ENCODE measurements at places on chromosomes 7 and 10.

- DNase-seq, result no peak
These were observed 358.3 kb downstream of the AUTS2 start for GRCh38 chr7:69956541-69956940.

GRCh38 chr10:51363415-51363814 is 289.1 kb downstream of the PRKG1 start:
- no peak for DNase-seq

DNA sequence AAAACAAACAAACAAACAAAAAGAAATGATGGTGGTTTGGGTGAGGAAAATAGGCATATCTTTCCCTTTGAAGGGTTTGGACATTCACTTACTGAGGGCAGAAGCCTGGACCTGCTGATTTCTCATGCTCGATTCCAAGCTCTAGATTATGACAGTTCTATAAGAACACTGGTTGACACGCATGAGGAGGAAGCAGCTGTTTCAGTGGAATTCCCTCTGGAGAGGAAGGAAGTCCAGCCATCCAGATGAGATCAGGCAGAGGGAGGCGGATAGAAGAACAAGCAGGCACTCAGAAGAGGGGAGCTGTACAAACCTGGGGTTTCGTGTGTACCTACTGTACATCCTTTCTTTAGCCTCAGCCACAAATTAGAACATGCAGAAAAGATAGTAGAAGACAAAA is 691.9 kb downstream of the INHBA start:
- DNase-seq, result no peak

- no peak for DNase-seq
These were observed 332.4 kb downstream of the PTEN start for GRCh38 chr10:88195841-88196240.

DNA sequence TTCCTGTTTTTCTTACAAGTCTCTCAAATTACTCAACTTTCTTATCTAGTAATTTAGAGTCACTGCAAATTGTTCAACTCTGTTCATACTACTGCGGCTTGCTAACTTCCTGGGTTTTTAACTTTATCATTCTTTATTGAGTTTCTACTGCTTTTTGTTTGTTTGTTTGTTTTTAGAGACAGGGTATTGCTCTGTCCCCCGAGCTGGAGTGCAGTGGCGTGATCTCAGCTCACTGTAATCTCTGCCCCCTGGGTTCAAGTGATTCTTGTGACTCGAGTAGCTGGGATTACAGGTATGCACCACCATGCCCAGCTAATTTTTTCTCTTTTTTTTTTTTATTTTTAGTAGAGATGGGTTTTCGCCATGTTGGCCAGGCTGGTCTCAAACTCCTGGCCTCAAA is 182.9 kb downstream of the TSPAN12 start:
- no peak for DNase-seq

DNA sequence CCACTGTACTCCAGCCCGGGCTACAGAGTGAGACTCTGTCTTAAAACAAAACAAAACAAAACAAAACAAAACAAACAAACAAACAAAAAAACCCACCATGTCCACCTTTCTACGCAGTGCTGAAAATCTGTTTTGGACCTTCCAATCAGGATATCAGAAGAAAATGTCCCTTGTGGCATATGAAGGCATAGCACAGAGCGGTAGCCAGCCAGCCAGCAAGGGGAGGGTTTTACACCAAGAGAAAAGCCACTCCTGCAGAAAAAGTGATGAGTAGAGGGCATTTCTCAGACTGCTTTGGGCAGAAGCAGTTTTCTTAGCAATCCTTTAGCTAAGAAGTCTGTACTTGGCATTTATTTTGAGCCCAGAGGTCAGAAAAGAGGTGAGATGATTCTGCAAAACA is 612.2 kb downstream of the TYW1 start:
- no peak for DNase-seq

GRCh38 chr7:127382301-127383085 is 10.0 kb downstream of the ZNF800 start:
- DNase-seq, result no peak

DNA sequence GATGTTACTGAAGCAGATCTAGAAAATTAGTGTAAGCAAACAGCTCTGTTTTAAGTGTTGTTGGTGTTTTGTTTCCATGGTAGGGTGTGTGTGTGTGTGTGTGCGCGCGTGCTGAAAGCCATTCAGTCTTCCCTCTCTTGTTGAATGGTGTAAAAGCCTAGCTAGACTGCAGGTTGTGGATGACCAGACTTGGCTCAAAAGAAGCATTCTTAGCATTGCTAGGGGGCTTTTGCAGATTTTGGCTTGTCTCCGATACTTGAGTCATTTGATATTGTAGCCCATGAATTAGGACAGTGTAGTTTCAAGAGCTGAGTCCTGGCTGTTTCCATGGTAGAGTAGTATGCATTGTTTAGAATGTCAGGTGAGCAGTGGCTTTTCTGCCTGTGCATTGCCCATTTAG is 99.1 kb downstream of the SND1 start:
- no peak for DNase-seq

DNA sequence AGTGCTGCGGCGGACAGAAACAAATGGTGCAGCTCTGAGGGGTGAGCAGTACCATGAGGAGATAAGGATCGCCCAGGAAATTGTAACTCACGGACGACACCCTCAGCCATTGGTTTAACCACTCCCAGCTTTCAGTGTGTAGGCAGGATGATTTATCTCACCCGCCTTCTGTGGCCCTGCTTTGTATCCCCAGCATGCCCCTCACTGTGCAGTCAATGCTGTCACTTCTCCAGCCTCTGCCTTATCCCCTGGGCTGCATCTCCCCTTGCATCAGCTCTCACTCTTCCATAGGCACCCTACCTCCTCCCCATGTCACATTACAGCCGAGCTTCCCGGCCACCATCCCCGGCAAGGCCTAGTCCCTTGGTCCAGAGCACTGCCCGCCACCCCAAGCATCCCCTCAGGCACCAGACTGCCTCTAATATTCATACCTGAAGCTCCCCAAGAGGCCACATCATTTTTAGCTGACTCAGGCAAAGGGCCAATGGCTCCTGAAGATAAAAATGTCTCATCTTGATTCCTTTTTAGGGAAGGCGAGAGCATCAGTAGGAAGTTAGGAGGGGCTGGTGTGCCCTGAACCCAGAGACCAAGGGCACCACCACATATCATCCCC is 77.1 kb downstream of the CARD11 start:
- DNase-seq, result no peak

DNA sequence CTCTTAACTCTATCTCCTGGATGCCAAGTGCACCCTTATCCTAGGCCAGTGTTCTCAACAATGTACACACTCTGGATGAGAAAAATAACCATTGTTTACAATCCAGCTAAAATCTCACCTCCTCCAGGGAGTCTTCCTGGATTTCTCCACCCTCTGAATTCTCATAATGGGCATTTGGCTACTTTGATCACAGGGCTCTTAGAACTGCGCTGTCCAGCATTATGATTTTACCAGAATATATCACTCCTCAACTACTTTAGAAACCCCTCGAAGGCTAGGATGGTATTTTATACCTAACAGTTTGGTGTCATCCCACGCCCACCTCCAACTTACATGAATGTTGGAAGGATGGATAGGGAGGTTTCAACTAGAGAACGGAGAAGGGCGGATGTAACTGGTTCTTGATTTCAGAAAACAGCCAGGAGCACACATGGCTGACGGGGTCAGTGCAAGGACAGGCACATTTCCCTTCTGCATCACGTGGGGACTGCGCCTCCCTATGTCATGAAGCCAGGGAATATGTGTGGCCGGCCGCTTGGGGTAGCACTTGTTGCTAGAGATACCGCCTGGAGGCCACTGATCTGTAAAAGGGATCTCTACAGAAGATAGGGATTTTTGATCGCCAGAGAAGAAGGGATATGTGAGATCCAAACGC is 1.2 kb upstream of the ATP6V0E2 start:
- DNase-seq, result no peak

- no peak for DNase-seq
These were observed 234.9 kb downstream of the ADARB2 start for GRCh38 chr10:1502451-1502850.

- no peak for DNase-seq
These were observed 38.2 kb upstream of the SLC26A4 start for GRCh38 chr7:107622429-107622828.

DNA sequence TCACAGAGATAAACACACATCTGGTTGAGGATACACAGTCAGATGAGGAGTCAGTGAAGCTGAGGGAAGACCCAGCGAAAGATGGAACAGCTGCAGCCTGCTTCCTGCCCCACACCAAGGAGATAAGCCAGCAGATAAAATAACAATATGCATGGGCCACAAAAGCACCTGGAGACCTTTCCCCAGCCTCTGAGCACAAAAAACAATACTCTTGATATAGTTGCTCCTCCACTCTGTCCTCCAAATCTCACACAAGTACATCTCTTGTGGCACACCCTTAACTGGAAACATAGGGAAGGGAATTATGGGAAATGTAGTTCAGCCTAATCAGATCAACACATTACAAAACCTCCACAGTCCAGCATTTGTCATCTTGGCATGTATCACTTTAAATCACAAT is 9.7 kb upstream of the FHIP2A start:
- no peak for DNase-seq

- no peak for DNase-seq
These were observed 147.2 kb downstream of the TMEM178B start for GRCh38 chr7:141221007-141221612.

DNA sequence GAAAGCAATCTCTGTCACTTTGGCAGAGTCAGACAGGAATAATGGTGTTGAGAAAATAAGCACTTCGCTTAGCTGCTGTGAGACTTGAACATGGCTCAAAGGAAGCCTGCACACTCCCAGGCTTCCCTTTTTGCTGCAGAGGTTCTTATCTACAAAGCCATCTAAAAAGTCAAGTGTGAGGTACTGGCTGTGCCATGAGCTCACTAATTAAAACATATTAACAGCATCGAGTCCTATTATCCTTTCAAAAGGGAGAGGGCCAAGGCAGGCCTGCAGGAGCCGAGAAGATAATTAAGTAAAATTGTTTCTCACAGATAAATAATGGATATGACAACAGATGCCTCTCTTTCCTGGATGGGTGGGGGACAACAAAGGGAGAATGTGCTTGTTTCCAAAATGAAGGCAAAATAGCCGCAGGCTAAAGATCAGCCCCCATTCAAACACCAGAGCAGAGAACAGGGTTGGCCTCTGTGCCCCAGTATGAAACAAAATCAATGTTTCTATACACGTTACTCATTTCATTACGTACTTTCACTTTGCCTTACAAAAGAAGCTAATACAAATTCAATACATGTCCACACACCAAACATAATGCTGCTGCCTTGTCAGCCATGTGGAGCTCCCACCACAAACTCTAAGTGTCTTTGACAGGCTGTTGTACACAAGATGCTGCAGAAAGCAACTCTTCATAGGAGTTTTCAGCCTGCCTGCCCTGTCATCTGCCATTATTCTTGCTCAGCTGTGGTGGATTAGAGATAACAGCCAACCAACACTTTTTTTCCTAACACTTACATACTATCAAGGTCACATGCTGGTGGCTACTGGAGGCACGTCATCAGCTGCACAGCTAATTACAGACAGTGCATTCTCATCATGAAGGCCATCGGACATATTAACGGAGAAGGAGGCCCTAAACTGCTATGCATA is 55.3 kb downstream of the ELAPOR2 start:
- DNase-seq, result no peak

GRCh38 chr7:151665368-151665767 is 145.7 kb upstream of the RHEB start:
- DNase-seq, result no peak

DNA sequence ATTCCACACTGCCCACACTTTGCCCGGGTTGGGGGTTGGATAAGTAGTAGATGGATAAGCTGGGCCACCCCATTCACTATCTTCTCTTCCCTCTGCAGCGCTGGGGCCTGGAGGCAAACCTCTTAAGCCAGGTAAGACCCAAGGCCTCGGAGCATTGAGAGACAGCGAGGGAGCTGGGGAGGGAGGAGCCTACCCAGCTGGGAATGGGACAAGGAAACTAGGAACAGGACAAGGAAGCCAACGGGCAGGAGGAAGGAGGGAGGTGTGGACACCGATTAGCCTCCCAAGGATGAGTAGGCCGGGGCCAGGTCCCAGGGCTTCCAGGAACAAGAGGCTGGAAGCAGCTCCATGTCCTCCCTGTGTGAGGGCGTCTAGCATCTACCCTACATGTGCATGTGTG is 9.6 kb downstream of the ELN start:
- no peak for DNase-seq
